ENCODE measurements at places on chromosomes 11 and 22. TPM values are rescaled to one million over a fixed set of nuclear protein-coding genes. Genes with fewer than 3 reads are reported as not detected.

The OR52N4 gene
- not detected for total RNA-seq

The P4HA3 gene
- total RNA-seq: 1.4 TPM

The OR52I1 gene
- not detected for total RNA-seq

The UCP2 gene
- 94.4 TPM for total RNA-seq

The SLC22A8 gene
- total RNA-seq: not detected

The MS4A12 gene
- total RNA-seq: not detected

The CHST1 gene
- total RNA-seq: 0.98 TPM

The GPR152 gene
- total RNA-seq: not detected

The C11orf87 gene
- not detected for total RNA-seq

The CARD18 gene
- not detected for total RNA-seq

The BAIAP2L2 gene
- total RNA-seq: 1.6 TPM

The AGBL2 gene
- total RNA-seq: not detected

The RNF169 gene
- 18.5 TPM for total RNA-seq

The ELMOD1 gene
- not detected for total RNA-seq

The PDGFD gene
- total RNA-seq: 51.4 TPM

The MUC15 gene
- total RNA-seq: not detected

The ASPHD2 gene
- not detected for total RNA-seq

The FOLH1 gene
- total RNA-seq: not detected

The CATSPERZ gene
- total RNA-seq: not detected

The APOL3 gene
- 99.3 TPM for total RNA-seq
